ENCODE measurements at places on chromosomes 5 and 9.

DNA sequence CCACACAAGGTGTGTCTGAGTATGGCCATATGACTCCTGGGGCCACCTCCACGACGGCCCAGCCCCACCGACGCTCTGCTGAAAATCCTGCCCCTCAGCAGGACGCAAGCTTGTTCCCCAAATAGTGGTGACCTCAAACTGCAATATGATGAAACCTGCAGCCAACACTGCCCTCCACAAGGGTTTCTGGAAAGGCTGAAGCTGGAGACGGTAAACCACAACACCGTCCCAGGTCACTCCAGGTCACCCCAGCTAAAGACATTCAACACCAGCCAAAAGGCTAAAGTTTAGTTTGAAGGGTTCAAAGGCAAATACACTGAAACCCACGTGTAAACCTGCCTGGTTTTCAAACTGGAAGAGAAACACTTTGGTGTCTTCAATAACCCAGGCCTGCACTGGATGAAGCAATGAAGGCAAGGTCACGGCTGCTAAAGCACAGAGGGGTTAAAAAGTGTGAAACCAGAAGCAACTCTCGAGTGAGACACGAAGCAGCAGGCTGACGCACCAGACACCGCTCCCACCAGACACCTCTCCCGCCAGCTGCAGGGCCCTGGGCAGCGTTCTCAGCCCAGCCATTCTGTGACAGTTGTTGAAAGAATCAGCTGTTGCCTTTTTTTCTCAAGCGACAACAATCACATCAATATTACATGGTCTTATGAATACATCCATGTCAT lies 1.8 kb upstream of the LHX3 start:
- DNase-seq = no peak

- no peak for DNase-seq
Observed at GRCh38 chr9:76032797-76033373, 142.4 kb downstream of the PCSK5 start.

GRCh38 chr5:136054142-136055019 lies 25.6 kb downstream of the TGFBI start:
- DNase-seq = no peak

GRCh38 chr5:61981886-61982285 lies 324.1 kb upstream of the KIF2A start:
- DNase-seq = no peak

GRCh38 chr5:61463596-61463995 lies 131.5 kb downstream of the ZSWIM6 start:
- no peak for DNase-seq

DNA sequence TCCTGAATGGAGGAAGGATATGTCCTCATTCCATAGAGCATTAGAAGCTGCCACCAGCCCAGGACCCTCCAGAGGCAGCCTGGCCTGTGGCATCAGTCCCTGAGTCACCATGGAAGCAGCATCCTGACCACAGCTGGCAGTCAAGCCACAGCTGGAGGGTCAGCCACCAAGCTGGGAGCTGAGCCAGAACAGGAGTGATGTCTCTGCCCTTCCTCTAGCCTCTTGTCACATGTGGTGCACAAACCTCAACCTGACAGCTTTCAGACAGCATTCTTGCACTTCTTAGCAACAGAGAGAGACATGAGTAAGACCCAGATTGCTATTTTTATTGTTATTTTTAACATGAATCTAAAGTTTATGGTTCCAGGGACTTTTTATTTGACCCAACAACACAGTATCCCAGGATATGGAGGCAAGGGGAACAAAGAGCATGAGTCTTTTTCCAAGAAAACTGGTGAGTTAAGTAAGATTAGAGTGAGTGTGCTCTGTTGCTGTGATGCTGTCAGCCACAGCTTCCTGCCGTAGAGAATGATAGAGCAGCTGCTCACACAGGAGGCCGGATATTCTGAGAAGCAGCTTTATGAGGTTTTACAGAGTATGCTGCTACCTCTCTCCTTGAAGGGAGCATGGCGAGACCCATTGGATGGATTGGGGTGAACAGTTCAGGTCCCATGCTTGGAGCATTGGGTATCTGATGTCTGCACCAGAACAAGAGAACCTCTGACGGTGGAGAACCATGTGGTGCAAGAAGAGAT lies 13.0 kb upstream of the CYFIP2 start:
- DNase-seq = peak; percentile 80

DNA sequence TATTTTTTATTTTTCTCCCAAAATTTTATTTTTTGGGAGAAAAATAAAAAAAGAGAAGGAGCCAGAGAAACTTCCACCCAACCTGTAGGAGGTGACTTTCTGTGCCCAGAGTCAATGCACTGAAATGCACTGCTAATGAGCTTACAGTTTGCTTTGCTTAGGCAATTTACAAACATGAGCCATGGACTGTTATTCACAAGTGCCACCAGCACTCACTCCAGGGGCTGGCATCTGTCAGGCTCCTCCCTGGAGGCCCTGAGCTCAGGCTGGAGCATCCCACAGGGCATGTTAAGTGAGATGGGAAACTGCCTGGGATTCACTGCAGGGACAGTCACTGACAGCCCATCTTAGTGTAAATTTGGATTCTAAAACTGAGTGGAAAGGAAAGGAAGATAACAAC lies 74.9 kb downstream of the FANCC start:
- no peak for DNase-seq

DNA sequence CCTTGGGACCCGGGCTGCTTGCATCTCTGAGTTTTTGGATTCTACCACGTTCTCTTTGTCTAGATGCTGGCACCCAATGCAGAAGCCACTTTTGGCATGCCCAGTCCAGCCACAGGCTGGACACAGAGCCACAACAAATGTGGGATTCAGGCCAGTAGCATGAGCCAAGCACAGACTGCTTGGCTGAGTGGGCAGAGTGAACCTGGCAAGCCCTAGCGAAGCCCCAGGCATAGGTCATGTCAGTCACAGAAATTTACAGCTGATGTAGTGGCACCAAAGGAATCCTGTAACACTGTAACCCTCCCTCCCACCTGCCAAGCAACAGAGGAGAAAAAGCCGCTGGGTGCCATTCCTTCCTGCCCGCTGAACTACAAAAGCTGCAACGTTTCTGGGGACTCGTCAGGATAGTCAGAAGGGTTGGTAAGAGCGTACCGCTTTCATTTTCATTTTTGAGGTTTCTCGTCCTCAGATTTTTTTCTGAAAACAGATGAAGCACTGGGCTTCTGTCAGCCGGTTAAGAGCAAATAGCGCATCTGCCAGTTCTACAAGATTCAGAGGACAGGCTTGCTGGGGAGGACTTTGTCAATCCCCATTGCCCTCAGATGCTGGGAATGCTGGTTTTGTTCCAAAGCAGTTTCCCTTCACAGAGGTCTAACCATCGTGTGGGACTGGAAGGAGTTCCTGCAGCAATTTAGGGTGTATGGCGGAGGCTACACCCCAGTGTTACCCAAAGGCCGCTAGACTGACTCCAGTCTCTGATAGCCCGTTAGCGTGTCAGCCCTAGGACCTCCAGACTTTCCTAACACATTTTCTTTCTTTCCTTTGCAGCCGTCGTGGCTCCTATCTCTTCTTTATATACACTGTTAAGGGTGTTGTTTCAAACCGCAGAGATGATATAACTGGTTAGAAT lies 399.0 kb downstream of the HTR1A start:
- peak; percentile 88 for DNase-seq

- no peak for DNase-seq
Observed at GRCh38 chr5:124726631-124727362, 19.6 kb downstream of the ZNF608 start.

- no peak for DNase-seq
Observed at GRCh38 chr9:133990366-133991213, 1.5 kb downstream of the VAV2 start.

- DNase-seq = no peak
Observed at GRCh38 chr9:112327718-112328450, 5.5 kb downstream of the PTBP3 start.

DNA sequence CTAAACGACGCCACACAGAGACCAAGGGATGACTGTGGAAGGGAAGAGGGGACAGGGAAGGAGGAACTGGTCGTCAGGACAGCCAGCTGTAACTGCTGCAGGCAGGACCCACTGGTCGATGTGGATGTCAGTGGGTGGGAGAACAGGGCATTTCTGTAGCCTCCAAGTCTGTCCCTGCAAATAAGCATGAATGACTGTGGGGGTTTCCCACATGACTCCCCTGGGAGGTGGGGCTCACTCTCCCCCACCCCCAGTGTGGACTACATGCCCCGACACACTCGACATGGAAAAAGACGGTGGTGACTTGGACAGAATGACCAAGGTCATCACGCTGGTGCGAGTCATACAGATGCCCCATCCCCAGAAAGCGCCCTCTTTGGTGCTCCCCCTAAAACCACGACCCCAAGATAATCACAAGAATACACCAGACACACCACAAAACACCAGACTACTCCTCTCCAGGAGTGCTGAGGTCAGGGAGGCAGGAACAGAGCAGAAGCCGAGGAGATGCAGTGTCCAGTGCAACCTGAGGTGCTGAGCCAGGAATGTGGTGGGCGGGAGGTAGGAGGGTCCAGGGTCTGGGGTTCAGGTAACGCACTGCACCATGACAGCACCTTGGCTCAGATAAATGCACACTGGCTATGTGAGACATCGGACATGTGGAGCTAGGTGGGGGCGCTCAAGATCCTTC lies 64.9 kb downstream of the SECISBP2 start:
- DNase-seq = no peak

DNA sequence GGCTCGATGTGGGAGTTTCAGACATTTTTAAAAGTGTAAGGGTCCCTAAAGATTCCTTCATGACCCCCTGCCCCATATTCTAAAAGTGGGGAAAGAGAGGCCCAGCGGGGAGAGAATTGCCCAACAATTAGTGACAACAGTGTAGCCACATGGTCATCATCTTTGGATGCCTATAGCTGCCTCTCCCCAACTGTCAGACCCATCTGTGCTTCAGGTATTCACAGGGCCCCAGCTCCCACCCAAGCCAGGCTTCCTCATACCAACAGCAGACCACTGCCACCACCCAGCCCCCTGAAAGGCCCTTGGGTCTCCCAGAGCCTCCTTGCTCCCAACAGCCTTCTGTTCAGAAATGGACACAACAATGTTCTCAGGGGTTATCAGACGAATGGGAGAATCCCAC lies 4.1 kb downstream of the BICD2 start:
- DNase-seq = no peak

DNA sequence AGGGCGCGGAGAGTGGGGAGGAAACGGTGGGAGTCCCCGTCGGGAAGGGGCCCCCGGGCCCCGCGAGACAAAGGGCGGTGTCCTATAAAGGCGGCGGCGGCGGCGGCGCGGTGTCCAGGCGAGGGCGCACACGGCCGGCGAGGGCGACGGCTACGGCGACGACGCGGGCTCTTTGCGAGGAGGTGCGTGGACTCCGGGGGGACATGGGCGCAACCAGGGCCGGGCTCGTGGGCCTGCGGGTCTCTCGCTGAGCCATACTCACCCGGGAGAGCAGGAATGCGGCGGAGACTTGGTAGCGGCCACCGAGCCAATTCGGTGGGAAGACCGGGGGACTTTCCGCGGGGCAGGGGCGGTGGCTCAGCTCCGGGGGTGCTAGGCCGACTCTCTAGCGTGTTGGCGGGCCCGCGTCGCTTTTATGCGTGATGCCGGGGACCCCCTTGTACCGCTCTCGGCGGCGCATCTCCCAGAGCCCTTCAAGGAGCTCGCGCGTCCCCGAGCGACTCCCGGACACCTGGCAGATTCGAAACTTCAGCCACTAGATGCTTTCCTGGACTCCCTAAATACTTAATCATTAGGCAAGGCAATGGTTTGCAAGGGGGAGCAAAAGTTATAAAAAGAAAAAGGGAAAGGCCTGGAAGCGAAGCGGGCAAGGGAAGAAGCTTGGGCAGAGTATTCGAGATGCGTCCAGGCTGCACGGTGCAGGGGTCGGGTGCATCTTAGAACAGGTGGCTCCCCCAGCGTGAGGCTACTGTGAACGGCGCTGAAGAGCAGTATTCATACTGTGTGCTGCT lies 5.9 kb upstream of the TAL2 start:
- peak; percentile 10 for DNase-seq
